Mesendoderm (in vitro differentiated cells): ENCODE measurements at places on chromosomes 12 and 14.

- no peaks in the 10 kb centered on the region for H3K36me3 ChIP-seq
- no peak overlapping the region for H3K27ac ChIP-seq
- H3K4me1 ChIP-seq, result no peaks in the 10 kb centered on the region
- no peak for DNase-seq
These were observed 380.0 kb downstream of the ATP23 start for GRCh38 chr12:58321414-58321813.

- DNase-seq, result no peak
- H3K4me3 ChIP-seq, result no peak overlapping the region
- no peaks in the 10 kb centered on the region for H3K27me3 ChIP-seq
- peaks cover 3% of the 10 kb centered on the region for H3K4me1 ChIP-seq
- no peaks in the 10 kb centered on the region for H3K36me3 ChIP-seq
These were observed 142.4 kb downstream of the OTOGL start for GRCh38 chr12:80241576-80242273.

DNA sequence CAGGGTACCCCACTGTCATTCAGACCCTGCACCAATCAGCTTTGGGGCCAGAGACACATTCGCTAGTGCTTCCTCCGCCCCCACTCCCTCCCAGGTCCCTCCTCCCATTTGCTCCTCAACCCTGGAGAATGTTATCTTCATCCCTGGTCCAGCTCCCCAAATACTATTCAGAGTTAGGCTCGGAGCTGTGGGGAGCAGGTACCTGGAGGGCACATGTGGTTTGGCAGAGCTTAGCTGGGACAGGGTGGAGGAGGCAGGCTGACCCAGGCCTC lies 19.5 kb downstream of the VSX2 start:
- peaks cover 7% of the 10 kb centered on the region for H3K27me3 ChIP-seq
- H3K4me1 ChIP-seq, result no peaks in the 10 kb centered on the region
- DNase-seq, result no peak
- H3K36me3 ChIP-seq, result no peaks in the 10 kb centered on the region

GRCh38 chr14:52051251-52051650 lies 17.6 kb downstream of the NID2 start:
- H3K4me3 ChIP-seq, result no peak overlapping the region
- no peaks in the 10 kb centered on the region for H3K27me3 ChIP-seq
- H3K4me1 ChIP-seq, result no peaks in the 10 kb centered on the region
- DNase-seq, result no peak

- H3K36me3 ChIP-seq, result no peaks in the 10 kb centered on the region
- no peak for DNase-seq
- H3K4me1 ChIP-seq, result no peaks in the 10 kb centered on the region
- no peak overlapping the region for H3K4me3 ChIP-seq
- no peak overlapping the region for H3K27ac ChIP-seq
These were observed 132.7 kb downstream of the SPTSSA start for GRCh38 chr14:34329301-34329700.

- H3K27ac ChIP-seq, result no peak overlapping the region
- H3K4me3 ChIP-seq, result no peak overlapping the region
These were observed 27.5 kb downstream of the RFLNA start for GRCh38 chr12:124322271-124322998.

DNA sequence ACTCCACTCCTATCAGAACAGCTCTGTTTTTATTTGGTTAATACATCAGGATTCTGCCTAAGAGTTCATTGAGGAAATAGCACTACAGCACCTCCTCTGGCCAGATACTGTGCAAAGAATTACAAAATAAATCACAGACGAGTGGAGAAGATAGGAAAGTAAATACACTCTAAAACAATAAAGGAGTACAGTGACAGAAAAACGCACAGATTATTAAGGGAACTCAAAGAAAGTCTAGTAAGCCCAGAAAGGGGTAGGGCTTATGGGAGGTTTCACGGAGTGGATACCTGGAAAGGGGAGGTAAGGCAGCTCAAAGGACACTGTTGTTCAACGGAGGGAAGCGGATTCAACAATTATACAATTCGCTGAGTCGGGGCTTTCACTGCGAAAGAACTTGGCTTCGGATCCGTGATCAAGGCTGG lies 5.5 kb downstream of the OR10AD1 start:
- H3K27me3 ChIP-seq, result peaks cover 7% of the 10 kb centered on the region
- DNase-seq, result peak; percentile 31
- no peak overlapping the region for H3K27ac ChIP-seq
- no peaks in the 10 kb centered on the region for H3K36me3 ChIP-seq
- H3K4me1 ChIP-seq, result peaks cover 2% of the 10 kb centered on the region

- no peaks in the 10 kb centered on the region for H3K4me1 ChIP-seq
- no peak overlapping the region for H3K27ac ChIP-seq
- no peaks in the 10 kb centered on the region for H3K27me3 ChIP-seq
- H3K36me3 ChIP-seq, result no peaks in the 10 kb centered on the region
- no peak overlapping the region for H3K4me3 ChIP-seq
These were observed 749.1 kb upstream of the TBX3 start for GRCh38 chr12:115433014-115433634.

DNA sequence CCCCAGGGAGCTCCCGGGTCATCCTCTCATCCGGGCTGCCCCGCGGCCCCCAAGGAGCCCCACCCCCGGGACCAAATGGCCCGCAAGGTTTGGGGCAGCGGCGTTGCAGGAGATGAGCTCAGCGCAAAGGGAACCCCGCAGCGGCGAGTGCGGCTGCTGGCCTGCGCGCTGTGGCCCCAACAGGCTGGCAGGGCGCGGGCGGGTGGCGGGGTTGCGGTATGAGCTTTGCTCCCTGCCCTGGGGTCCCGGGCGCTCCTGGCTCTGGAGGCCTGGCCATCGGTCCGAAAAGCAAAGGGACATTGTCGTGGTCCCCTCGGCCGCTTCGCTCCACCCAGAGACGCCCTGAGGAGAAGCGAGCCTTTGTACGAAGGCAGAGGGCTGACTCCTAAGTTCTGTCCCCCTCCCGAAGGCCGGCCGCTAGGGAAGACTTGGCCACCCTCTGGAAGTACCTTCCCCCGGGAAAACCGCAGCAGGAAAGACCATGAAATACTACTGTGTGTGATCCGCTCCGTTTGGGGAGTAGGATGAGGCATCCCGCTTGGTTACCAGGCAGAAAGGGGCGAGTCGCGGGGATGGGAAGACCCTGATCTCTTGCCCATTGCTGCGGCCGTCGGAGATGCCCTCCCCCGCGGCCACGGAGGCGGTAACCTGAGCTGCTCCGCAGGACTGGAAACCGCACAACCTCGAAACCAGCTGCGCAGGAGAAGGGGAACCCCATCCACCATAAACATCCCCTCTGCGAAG lies 620 bp upstream of the NID2 start:
- no peak overlapping the region for H3K27ac ChIP-seq
- H3K27me3 ChIP-seq, result peaks cover 18% of the 10 kb centered on the region
- no peaks in the 10 kb centered on the region for H3K4me1 ChIP-seq
- H3K4me3 ChIP-seq, result peak overlapping the region; percentile 68

DNA sequence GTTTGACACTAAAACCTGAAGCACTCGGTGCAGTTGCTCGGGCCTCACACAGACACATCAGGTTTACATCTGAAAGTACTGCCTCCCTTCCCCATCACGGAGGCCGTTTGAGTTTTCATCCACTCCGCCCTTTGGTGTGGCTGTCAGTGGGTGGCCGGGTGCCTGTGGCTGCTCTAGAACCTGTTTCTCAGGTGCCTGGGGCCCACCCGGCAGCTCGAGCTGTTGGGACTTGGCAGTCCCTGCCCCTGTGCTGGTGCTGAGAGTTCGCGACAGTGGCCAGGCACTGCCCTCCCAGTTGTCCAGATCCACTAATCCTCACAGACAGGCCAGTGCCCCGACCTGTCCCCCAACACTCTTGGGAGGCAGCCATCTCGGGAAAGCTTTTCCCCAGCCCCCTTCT lies 22.4 kb downstream of the XRCC3 start:
- H3K27me3 ChIP-seq, result no peaks in the 10 kb centered on the region
- no peak for DNase-seq
- no peak overlapping the region for H3K27ac ChIP-seq
- H3K36me3 ChIP-seq, result peaks cover 3% of the 10 kb centered on the region
- H3K4me1 ChIP-seq, result no peaks in the 10 kb centered on the region
- no peak overlapping the region for H3K4me3 ChIP-seq

- H3K27ac ChIP-seq, result no peak overlapping the region
- no peaks in the 10 kb centered on the region for H3K4me1 ChIP-seq
- H3K27me3 ChIP-seq, result no peaks in the 10 kb centered on the region
- H3K4me3 ChIP-seq, result no peak overlapping the region
- peak; percentile 13 for DNase-seq
- H3K36me3 ChIP-seq, result no peaks in the 10 kb centered on the region
These were observed 14.1 kb downstream of the KLRF2 start for GRCh38 chr12:9895215-9895971.

DNA sequence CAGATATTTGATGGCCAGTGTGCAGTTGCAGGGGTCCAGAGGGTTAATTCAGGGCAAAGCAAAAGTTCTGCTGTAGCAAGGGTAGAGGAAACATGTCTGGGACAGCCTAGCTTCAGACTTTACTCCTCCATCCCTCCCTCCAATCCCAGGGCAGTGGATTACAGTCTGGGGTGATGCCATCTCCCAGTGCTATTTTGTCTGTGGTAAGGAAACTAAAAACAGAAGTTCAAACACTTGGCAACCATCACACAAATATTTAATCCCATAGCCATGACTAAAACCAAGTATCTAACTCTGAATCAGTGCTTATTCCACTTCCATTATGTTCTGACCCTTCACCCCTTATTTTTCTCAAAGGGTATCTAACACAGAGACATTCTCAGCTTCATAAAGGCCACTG lies 61.8 kb downstream of the PIK3C2G start:
- H3K36me3 ChIP-seq, result no peaks in the 10 kb centered on the region
- no peak overlapping the region for H3K4me3 ChIP-seq
- H3K4me1 ChIP-seq, result peaks cover 3% of the 10 kb centered on the region

DNA sequence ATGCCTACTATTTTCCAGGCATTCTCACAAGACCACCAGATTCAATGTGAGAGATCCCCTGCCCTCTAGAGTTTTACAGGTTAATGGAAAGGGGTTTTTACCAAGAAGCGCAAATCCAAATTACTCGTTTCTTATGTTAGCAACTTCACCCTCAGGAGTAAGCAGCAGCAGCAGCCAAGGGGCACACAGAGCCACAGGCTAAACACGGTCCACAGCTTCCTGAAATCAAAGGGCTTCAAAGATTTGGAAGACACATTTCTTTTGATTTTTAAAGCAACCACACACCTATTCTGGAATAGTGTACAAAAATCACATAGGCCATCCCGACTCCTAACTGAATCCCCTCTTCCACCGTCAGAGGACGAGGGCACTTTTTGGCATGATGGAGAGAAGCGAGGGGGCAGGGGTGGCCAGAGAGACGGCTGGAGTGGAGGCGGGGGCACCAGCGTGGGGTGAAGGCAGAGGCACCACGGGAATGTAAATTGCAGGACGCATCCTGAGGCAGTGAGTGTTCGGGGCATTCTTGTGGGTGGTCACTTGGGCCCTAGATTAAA lies 107.0 kb downstream of the ARF6 start:
- peaks cover 27% of the 10 kb centered on the region for H3K4me1 ChIP-seq
- no peak overlapping the region for H3K4me3 ChIP-seq
- H3K27me3 ChIP-seq, result no peaks in the 10 kb centered on the region
- no peaks in the 10 kb centered on the region for H3K36me3 ChIP-seq
- peak; percentile 55 for DNase-seq

DNA sequence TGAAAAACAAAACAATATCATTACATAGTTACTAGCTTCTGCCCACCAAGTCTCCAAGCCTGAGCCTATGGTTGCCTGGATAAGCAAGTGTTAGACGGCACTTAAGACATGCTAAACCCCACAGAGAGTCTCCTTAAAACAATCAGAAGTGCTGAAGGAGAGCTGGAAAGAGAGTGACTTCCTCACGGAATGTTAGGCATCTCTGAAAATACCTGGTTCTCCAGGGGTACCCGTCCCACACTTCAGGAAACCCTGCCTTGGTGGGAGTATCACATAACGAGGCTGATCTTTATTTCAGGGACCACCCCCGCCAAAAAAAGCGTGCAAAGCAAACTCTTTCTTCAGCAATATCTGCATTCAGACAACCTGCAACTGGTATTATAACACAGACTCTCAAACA lies 18.3 kb downstream of the LHX5 start:
- H3K27me3 ChIP-seq, result no peaks in the 10 kb centered on the region
- H3K27ac ChIP-seq, result peak overlapping the region; percentile 51
- no peaks in the 10 kb centered on the region for H3K36me3 ChIP-seq
- H3K4me3 ChIP-seq, result no peak overlapping the region
- no peaks in the 10 kb centered on the region for H3K4me1 ChIP-seq
- DNase-seq, result no peak

- H3K27me3 ChIP-seq, result no peaks in the 10 kb centered on the region
- DNase-seq, result no peak
- no peak overlapping the region for H3K27ac ChIP-seq
- no peaks in the 10 kb centered on the region for H3K36me3 ChIP-seq
These were observed 18.7 kb downstream of the HELB start for GRCh38 chr12:66320996-66321395.

- peaks cover 3% of the 10 kb centered on the region for H3K4me1 ChIP-seq
- H3K4me3 ChIP-seq, result no peak overlapping the region
- no peak overlapping the region for H3K27ac ChIP-seq
- peak; percentile 77 for DNase-seq
These were observed 1.7 kb downstream of the OLR1 start for GRCh38 chr12:10170216-10170615.

GRCh38 chr12:106030210-106031071 lies 108.3 kb downstream of the NUAK1 start:
- peak overlapping the region; percentile 69 for H3K27ac ChIP-seq
- peaks cover 7% of the 10 kb centered on the region for H3K4me1 ChIP-seq
- H3K4me3 ChIP-seq, result no peak overlapping the region
- peak; percentile 83 for DNase-seq

DNA sequence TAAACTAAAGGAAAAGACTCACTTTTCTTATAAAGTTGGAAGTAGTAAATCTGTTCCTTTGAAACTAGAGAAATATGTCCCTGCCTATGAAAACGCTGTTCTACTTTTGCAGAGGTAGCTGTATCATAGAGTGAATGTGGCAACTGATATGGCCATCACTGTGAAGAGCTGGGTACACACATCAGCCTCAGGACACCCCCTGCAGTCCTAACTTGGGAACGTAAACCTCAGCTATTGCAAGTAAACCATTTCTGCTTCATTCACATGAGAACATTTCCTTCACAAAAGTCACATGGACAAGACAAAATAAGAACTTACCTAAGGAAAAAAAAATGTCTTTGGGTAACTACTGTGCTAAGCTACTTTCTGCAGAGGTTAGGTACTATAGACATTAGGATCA lies 233.3 kb upstream of the PPFIA2 start:
- H3K36me3 ChIP-seq, result no peaks in the 10 kb centered on the region
- DNase-seq, result peak; percentile 77
- H3K4me1 ChIP-seq, result peaks cover 2% of the 10 kb centered on the region
- H3K4me3 ChIP-seq, result no peak overlapping the region

- no peaks in the 10 kb centered on the region for H3K27me3 ChIP-seq
- no peak overlapping the region for H3K4me3 ChIP-seq
- no peaks in the 10 kb centered on the region for H3K4me1 ChIP-seq
- no peak overlapping the region for H3K27ac ChIP-seq
These were observed 69.5 kb downstream of the NKX2-1 start for GRCh38 chr14:36450550-36450949.

GRCh38 chr14:50225067-50225973 lies 6.1 kb downstream of the SOS2 start:
- H3K27me3 ChIP-seq, result no peaks in the 10 kb centered on the region
- DNase-seq, result no peak
- H3K4me1 ChIP-seq, result peaks cover 2% of the 10 kb centered on the region
- no peak overlapping the region for H3K27ac ChIP-seq
- H3K36me3 ChIP-seq, result no peaks in the 10 kb centered on the region
- H3K4me3 ChIP-seq, result no peak overlapping the region

GRCh38 chr12:67410667-67411067 lies 141.5 kb downstream of the CAND1 start:
- no peaks in the 10 kb centered on the region for H3K27me3 ChIP-seq
- H3K4me3 ChIP-seq, result no peak overlapping the region
- DNase-seq, result peak; percentile 15
- H3K27ac ChIP-seq, result no peak overlapping the region

GRCh38 chr12:74563927-74564326 lies 26.3 kb downstream of the ATXN7L3B start:
- H3K27ac ChIP-seq, result no peak overlapping the region
- H3K4me3 ChIP-seq, result no peak overlapping the region
- no peaks in the 10 kb centered on the region for H3K27me3 ChIP-seq
- no peaks in the 10 kb centered on the region for H3K36me3 ChIP-seq
- no peaks in the 10 kb centered on the region for H3K4me1 ChIP-seq
